ENCODE measurements at places on chromosomes 16 and 17.

DNA sequence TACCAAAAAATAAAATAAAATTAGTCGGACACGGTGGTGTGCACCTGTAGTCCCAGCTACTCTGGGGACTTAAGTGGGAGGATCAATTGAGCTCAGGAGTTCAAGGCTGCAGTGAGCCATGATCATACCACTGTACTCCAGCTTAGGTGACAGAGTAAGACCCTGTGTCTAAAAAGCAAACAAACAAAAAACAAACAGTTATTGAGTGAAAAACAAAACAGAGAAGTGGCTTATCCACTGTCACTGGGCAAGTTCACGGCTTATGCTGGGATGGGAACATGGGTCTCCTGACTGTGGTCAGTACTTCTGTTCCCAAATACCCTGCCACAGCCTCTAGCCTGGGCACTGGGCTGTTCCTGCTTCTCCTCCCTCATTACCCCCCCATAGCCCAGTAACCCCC, 9.5 kb upstream of the GRN start:
- H3K36me3 ChIP-seq = no peaks in the 10 kb centered on the region
- no peak overlapping the region for H3K4me3 ChIP-seq
- no peak overlapping the region for H3K27ac ChIP-seq
- H3K27me3 ChIP-seq = no peaks in the 10 kb centered on the region

- H3K4me1 ChIP-seq = peaks cover 29% of the 10 kb centered on the region
- no peak overlapping the region for H3K4me3 ChIP-seq
- H3K27me3 ChIP-seq = no peaks in the 10 kb centered on the region
- DNase-seq = no peak
- peaks cover 8% of the 10 kb centered on the region for H3K36me3 ChIP-seq
These were observed 173.9 kb downstream of the LAT start for GRCh38 chr16:29158785-29159184.

GRCh38 chr16:67184995-67185650, 1.4 kb upstream of the MATCAP1 start:
- peak; percentile 89 for DNase-seq
- peaks cover 23% of the 10 kb centered on the region for H3K4me1 ChIP-seq
- no peak overlapping the region for H3K4me3 ChIP-seq
- peaks cover 2% of the 10 kb centered on the region for H3K27me3 ChIP-seq
- no peaks in the 10 kb centered on the region for H3K36me3 ChIP-seq

- H3K27ac ChIP-seq = no peak overlapping the region
- no peaks in the 10 kb centered on the region for H3K36me3 ChIP-seq
- DNase-seq = no peak
These were observed 46.9 kb downstream of the ACSM1 start for GRCh38 chr16:20650400-20651166.

GRCh38 chr17:76597156-76598003, 11.7 kb upstream of the ST6GALNAC2 start:
- DNase-seq = no peak
- no peaks in the 10 kb centered on the region for H3K36me3 ChIP-seq
- no peaks in the 10 kb centered on the region for H3K4me1 ChIP-seq

DNA sequence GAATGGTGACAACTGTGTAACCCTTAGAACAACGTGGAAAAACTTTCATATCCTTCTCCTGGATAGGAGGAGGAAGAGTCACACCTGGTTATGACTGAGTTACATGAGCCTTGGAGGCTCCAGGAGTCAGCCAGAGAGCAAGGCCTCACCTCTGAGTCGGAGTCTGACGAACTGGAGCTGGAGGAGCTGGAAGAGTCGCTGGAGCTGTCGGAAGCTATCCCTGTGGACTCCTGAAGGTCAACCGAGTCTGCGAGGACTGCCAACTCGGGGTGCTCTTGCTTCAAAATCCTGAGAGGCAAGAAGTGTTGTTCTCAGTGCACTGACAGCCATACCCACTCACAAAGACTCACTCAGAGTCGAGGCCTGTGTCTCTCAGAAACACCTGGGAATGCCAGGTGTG, 6.2 kb downstream of the JMJD6 start:
- H3K36me3 ChIP-seq = peaks cover 68% of the 10 kb centered on the region
- no peak overlapping the region for H3K4me3 ChIP-seq
- no peak overlapping the region for H3K27ac ChIP-seq
- DNase-seq = no peak
- H3K4me1 ChIP-seq = peaks cover 37% of the 10 kb centered on the region

DNA sequence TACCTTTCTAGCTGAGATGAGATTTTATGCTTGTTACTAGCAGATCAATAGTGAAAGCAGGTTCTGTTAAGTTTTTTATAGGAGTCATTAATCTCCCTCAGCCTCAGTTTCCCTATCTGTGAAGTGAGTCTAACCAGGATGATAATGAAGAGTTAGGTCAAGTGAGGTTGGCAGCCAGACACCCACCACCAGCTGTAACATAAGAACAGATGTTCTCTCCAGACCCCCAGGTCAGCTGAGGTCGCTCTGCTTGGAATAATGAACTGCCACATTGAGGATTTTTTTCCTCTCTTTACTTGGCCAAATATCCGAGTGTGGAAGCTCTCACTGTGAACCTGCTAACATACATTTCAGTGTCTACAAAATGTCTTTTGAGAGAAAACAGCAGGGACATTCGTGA, 389.6 kb downstream of the WWOX start:
- H3K4me3 ChIP-seq = no peak overlapping the region
- no peaks in the 10 kb centered on the region for H3K4me1 ChIP-seq
- no peak overlapping the region for H3K27ac ChIP-seq
- H3K27me3 ChIP-seq = no peaks in the 10 kb centered on the region
- H3K36me3 ChIP-seq = no peaks in the 10 kb centered on the region
